ENCODE measurements at places on chromosomes 7 and 10.
A peak's percentile ranks its signal among the peaks of the same experiment; 100 is the strongest.

DNA sequence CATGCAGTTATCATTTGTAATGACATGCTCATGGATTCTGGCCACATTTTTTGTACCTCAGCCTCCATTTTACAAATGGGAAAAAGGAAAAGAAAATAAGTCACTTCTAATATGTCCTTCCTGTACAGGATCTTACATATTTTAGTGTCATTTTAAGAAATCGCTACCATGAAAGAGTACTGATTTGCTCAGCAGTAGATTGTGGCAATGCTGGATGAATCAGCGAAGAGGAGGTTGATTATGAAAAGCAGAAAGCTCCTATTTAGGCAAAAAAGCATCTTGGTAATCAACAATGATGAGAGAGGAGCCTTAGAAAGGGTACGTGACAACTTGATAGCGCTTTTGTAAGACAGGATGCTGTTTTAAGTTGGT lies 522.9 kb downstream of the PARD3 start:
- DNase-seq = no peak

- DNase-seq = no peak
Measured at GRCh38 chr10:127346604-127347003, 150.2 kb upstream of the INSYN2A start.

DNA sequence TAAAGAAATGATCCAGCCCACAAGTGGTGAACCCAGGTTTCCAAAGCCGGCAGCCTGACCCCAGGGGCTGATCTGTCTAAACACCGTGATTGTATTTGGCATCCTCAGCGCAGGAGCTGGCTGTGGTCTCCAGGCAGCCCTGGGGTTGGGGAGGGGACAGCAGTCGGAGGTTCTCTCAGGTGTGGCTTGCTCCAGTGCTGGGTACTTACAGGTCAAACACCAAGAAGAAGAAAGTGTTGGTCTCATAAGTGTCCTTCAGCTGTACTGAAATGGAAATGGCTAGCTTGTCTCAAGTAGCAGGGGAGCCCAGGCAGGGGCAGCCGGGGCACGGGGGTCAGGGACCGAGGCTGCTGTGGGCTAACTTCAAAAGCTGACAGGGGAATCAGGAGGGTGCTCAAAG lies 6.0 kb downstream of the PHKG1 start:
- no peak for DNase-seq

DNA sequence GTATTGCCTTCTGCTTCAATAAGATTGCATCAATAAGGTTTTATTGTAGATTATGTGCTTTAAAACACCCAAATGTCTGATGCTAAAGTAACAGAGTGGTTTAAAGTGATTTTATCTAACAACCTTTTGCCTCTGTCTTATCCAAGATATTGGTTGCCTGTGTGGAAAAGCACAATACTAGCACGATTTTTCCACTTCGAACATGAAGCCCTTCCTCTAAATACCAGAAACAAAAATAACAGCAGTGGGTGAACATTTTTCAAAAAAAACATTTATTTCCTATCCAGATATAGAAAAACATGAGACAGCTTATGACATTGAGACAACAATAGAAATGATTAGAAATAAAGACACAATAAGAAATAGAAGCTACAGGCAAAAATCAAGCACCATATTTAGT lies 59.5 kb upstream of the MDFIC start:
- DNase-seq = no peak

- DNase-seq = no peak
Measured at GRCh38 chr10:29621161-29621560, 13.6 kb downstream of the SVIL start.

DNA sequence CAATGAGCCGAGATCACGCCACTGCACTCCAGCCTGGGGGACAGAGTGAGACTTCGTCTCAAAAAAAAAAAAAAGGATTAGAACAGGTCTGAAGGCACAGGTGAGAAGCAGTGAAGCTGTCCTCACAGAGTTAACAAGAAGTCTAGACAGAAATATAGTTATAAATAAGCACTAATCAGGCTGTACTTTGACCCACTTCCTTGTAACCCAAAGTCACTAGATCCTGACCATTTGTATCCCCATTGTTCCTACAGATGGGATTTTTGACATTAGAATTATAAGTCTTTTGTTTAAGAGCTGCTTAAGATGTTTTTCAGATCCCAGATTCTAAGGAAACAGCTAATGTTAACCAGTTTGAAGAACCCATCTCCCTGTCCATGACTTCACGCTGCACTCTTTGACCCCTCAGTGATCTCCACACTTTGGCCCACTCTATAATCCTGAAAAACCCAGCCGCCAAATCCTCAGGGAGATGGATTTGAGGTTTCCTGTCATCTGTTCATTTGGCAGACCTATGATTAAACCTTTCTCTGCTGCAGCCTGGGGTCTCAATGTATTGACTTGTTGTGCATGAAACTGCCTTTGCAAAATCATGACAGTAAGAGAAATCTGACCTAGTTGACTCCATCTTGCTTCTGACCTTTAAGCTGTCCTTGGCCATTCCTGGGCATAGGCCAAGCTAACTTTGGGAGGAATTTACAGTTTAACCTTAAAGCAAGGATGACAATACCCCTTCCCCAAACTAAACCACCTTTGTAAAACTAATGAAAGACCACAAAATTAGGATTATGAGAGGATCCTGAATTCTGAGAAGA lies 11.4 kb downstream of the SSMEM1 start:
- no peak for DNase-seq

GRCh38 chr7:44276571-44277221 lies 48.7 kb downstream of the CAMK2B start:
- DNase-seq = peak; percentile 8

DNA sequence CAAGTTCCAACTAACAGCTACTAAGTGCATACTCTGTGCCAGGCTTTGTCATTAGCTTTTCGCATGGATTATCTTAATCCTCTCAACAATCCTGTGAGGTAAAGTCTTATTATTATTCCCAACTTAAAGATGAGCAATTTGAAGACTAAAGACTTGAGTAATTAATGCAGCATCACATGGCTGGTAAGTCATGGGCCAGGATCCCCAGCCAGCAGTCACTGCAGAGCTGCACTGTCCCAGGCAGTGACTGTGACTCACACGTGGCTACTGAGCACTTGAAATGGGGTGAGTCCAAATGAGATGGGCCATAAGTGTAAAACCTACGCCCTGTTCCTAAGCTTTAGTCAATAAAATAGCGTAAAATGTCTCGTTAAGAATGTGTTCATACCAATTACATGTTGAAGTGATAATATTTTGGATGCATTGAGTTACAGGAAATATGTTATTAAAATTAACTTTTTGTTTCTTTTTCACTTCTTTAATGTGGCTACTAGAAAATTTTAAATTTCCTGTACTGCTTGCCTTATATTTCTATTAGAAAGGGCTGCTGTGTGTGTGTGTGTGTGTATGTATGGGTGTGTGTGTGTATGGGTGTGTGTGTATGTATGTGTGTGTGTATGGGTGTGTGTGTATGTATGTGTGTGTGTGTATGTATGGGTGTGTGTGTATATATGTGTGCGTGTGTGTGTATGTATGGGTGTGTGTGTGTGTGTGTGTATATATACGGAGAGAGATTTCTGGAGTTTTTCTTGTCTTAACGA lies 756.3 kb downstream of the AUTS2 start:
- no peak for DNase-seq

GRCh38 chr7:115637128-115637527 lies 393.4 kb downstream of the TFEC start:
- DNase-seq = no peak

GRCh38 chr7:8204339-8205030 lies 57.5 kb downstream of the ICA1 start:
- DNase-seq = no peak

DNA sequence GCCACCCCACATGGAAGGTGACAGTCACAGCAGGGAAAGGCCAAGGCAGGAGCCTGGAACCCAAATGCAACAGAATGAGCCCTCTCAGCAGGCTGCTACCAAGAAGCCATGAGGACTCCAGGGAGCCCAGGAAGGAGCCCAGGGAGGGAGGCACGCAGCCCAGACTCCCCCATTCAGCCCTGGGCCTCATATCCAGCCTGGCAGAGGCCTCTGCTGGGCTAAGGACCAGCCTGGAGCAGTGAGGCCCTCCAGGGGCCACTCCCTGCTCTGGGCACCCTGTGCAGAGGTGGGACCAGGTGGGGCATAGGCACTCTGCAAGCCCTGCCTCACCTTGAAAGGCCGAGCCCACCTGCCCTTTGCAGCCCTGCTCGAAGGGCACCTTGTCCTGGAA lies 25.8 kb upstream of the ZNF488 start:
- DNase-seq = no peak

DNA sequence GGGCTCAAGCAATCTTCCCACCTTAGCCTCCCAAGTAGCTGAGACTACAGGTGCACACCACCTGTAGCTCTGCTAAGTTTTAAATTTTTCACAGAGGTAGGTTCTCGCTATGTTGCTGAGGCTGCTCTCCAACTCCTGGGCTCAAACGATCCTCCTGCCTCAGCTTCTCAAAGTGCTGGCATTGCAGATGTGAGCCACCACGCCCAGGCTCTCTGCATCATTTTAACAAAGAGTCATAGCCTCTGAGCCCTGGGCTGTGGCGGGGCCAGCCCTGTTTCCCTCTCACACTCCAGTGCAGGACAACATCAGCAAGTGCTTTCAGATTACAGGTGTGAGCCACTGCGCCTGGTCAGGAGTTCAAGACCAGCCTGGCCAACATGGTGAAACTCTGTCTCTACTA lies 102.5 kb downstream of the COL26A1 start:
- DNase-seq = no peak

DNA sequence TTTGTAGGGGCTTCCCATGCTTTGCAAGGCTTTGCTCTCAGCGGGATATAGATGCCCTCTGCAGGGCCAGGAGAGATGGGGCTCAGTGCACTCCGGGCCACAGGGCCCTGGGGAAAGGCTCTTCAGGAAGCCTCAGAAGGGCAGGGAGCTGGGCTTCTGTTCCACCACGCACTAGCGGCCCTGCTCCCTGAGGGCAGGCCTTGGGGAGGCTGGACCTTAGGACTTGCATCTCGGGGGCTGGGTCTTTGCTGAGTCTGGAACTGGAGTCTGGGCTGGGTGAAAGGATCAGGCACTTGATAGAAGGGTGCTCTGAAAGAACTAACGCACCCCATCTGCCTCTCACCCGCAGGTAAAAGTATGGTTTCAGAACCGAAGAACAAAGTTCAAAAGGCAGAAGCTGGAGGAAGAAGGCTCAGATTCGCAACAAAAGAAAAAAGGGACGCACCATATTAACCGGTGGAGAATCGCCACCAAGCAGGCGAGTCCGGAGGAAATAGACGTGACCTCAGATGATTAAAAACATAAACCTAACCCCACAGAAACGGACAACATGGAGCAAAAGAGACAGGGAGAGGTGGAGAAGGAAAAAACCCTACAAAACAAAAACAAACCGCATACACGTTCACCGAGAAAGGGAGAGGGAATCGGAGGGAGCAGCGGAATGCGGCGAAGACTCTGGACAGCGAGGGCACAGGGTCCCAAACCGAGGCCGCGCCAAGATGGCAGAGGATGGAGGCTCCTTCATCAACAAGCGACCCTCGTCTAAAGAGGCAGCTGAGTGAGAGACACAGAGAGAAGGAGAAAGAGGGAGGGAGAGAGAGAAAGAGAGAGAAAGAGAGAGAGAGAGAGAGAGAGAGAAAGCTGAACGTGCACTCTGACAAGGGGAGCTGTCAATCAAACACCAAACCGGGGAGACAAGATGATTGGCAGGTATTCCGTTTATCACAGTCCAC lies 5.4 kb downstream of the EMX2 start:
- no peak for DNase-seq

GRCh38 chr7:40421433-40421832 lies 286.6 kb downstream of the SUGCT start:
- no peak for DNase-seq

GRCh38 chr7:12211711-12212485 lies 804 bp downstream of the TMEM106B start:
- DNase-seq = peak; percentile 20

- no peak for DNase-seq
Measured at GRCh38 chr10:32409741-32410140, 36.2 kb upstream of the CCDC7 start.

DNA sequence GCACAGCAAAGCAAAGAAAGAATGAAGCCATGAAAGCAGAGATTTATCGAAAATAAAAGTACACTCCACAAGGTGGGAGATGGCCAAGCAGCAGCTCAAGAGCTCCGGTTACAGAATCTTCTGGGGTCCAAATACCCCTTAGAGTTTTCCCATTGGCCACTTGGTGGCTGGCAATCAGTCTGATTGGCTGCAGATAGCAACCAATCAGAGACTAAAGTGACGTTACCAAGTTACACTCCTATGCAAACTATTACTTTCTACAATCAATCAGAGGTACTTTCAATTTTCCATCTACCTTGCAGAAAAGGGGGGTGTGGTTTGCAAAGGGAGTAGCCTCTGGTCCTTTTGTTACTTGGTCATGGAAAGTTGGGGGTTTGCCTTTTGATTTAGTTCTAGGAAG lies 58.0 kb upstream of the AUTS2 start:
- no peak for DNase-seq

- no peak for DNase-seq
Measured at GRCh38 chr7:135662123-135662372, 266 bp upstream of the STMP1 start.

GRCh38 chr7:20279979-20280378 lies 50.7 kb upstream of the ITGB8 start:
- DNase-seq = no peak

DNA sequence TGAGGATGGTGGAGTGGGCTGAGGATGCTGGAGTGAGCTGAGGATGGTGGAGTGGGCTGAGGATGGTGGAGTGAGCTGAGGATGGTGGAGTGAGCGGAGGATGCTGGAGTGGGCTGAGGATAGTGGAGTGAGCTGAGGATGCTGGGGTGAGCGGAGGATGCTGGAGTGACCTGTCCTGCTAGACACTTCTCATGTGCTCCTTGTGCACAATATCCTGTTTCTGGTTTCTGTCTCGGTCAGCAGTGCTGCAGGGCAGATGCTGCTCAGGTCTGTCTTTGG lies 29.2 kb downstream of the ANXA8 start:
- no peak for DNase-seq

DNA sequence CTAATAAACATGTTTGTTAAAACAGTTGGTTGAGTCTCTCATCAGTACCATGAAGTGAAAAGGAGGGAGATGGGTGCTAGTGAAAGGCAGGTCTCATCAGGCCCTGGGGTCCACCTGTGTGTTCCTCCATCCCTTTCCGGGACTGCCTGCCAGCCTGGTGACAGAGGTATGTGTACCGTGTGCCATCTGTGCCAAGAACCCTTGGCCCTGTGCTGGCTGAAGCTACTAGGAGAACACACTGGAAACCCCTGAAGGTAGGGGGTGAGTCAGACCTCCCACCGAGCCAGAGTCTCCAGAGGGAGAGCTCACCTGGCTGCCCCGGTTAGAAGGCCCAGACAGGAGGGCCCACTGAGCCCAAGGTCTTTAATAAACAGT lies 2.3 kb downstream of the DDIT4 start:
- DNase-seq = peak; percentile 90

DNA sequence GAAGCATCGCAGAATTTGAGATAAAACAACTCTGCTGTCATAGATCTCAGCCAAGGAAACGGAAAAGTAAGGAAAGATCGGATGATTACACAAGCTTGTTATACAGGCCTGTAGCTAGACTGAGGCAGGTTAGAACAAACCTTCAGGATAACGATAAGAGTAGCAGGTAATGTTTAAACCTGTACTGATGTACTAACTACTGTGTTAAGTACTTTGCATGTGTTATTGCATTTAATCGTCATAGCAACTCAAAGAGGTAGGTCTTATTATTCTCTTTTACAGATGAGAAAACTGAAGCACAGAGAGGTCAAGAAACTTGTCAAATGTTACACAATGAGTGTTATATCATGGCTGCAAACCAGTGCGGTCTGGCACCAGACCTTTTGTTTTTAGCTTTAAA lies 352.5 kb downstream of the GPAM start:
- no peak for DNase-seq

GRCh38 chr7:38120076-38120475 lies 58.0 kb upstream of the STARD3NL start:
- DNase-seq = no peak
